Inflammatory macrophage treated with lipopolysaccharide for 1 hour (primary cell): ENCODE measurements at places on chromosomes 4 and X.

GRCh38 chr4:87416965-87417364 lies 5.4 kb upstream of the NUDT9 start:
- DNase-seq: no peak

- no peak for DNase-seq
These were observed 59.7 kb downstream of the MAB21L2 start for GRCh38 chr4:150641612-150642011.

- DNase-seq: no peak
These were observed 150.3 kb upstream of the MAOA start for GRCh38 chrX:43505769-43506168.

- no peak for DNase-seq
These were observed 123.4 kb downstream of the COL25A1 start for GRCh38 chr4:109179061-109179460.

- no peak for DNase-seq
These were observed 190.5 kb upstream of the GALNTL6 start for GRCh38 chr4:171622729-171623128.
